ENCODE measurements at places on chromosomes 12 and 14.

GRCh38 chr14:75976826-75977581, 4.8 kb downstream of the TGFB3 start:
- H3K4me3 ChIP-seq, result no peak overlapping the region
- no peaks in the 10 kb centered on the region for H3K36me3 ChIP-seq
- no peaks in the 10 kb centered on the region for H3K27me3 ChIP-seq
- DNase-seq, result no peak
- no peak overlapping the region for H3K27ac ChIP-seq
- H3K4me1 ChIP-seq, result peaks cover 3% of the 10 kb centered on the region

GRCh38 chr14:64998455-64998931, 11.8 kb downstream of the FNTB start:
- no peak overlapping the region for H3K27ac ChIP-seq
- no peaks in the 10 kb centered on the region for H3K27me3 ChIP-seq

DNA sequence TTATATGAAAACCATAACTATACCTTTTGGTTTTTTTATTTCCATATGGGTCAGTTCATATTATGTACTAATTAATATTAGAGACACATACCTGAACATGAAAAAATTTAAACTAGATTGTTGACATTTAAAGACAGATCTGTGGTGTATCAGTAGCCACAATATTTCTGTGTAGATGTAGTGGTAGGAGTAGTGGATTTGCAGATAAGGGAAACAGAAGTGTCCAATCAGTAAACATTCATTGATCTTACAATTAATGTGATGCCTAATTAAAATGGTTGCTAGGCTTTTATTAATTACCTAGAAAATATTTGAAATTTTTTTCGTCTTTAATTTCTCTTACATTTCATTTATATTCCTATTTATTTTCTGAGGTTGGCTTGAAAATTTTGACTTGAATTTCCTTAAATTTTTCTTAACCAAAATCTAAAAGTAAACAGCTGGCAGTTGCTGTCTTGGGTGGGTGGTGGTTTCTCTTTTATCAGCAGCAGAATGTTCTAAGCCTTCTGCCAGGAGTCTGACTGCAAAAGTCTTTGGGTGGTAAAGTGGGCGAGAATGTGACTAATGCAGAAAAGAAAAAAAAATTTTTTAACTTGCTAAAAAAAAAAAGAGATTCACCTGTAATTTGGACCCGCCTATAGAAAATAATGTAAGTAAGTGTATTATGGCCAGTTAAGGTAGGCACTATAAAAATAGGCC, 2.4 kb downstream of the FGFR1OP2 start:
- no peak for DNase-seq
- H3K27me3 ChIP-seq, result no peaks in the 10 kb centered on the region
- H3K4me3 ChIP-seq, result no peak overlapping the region
- H3K4me1 ChIP-seq, result no peaks in the 10 kb centered on the region

DNA sequence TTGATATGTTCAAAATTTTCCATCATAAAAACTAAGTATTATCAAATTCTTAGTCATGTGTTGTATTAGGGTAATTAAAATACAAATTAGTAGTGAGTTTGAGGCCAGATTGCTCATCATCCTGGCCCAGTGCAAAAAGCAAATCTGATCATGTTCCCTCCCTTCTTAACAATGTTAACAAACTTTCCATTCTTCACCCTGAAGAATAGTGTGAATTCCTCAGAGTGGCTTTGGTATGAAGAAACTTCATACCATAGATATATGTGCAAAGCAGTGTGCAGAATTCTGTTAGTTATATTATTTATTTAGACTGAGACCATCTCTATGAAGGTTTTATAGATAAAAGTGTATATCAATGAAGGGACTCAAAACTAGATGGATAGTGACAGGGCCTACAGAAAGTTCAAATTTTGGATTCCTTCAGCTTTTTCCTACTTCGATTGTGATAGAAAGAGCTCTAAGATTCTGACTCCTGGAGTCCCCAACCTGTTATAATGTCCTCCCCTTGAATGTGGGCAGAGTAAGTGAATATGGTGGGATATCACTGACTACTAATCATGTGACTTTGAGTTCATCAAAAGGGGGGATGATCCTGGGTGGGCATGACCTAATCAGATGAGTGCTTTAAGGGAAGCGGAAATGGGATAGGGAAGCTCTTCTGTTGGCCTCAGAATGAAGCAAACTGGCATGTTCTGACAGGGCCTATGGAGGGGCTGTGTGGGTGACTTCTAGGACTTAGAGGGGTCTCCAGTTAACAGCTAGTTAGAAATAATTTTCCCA, 271.4 kb downstream of the BTG1 start:
- no peak overlapping the region for H3K27ac ChIP-seq
- no peaks in the 10 kb centered on the region for H3K27me3 ChIP-seq
- no peaks in the 10 kb centered on the region for H3K36me3 ChIP-seq
- DNase-seq, result no peak
- H3K4me3 ChIP-seq, result no peak overlapping the region
